Skeletal muscle cell (primary cell): ENCODE measurements at places on chromosomes 3 and 15.

DNA sequence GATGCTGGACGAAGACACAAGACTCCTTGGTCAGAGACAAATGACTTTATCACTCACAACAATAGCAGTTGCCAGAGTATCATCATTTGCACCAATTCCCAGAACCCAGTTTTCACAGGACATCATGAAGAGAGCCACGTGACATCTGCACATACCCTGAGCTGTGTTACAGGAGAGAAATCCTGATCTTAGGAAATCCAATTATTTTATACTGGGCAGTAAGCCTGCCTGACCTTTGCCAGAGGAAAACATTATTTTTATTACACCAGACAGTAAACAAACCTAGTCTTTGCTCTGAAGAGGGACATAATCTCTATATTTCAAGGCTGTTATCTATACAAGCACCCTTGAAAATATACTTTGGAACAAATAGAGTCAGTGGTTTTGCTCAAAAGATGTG, 77.4 kb downstream of the ZBBX start:
- no peak for DNase-seq

DNA sequence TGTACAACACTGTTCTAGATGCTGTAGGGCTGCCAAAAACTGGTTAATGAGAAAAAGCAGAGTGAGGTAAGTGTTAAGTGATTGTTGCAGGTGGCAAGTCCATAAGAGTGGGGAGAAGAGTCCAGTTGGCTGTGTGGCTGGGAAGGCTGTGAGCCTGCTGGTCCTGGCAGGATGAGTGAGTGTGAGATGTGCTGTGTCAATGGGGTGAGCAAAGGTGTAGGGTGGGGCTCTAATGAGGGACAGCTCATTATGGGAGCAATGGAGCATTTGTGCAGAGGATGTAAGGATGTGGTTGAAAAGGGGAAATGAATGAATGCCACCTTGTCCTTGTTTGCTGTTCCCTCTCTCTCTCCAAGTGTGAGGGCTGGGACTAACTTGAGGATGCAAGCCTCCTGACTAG, 145.3 kb upstream of the ROPN1 start:
- DNase-seq: no peak

GRCh38 chr15:48533982-48534381, 111.5 kb downstream of the FBN1 start:
- no peak for DNase-seq

DNA sequence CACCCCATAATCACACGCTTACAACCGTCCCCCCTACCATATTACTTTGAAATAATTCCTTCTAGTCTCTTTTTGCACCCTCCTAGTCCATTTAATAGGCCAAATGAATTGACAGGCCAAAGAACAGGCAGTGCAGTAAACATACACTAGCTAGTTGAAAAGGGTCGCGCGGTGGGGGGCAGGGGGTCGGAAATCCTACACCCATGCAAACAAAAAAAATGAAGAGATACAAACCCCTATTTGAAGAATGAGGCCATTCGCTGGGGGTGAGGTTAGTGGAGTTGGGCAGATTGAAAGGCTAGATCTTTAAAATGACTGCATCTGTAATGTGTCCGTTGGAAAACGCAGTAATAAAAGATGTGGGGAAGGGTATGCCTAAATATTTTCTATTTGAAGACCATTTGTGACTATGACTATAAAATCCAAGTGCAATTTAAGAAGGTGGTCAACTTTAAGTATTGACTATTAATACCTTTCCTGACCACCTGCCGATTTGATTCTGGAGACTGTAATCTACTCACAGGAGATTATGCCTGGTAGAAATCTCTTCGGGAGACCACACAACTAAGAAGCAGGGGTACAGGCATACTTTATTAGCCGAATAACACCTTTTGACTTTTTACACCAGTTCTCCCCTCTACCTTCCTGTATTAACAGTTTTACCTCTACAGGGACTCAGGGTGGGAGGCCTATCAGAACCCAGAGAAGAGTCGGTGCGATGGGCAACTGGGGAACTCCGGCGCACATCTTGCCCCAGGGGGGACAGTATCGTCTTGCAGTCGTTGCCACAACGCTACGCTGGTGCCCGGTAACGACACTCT, 762 bp upstream of the ARL6 start:
- DNase-seq: no peak

GRCh38 chr3:125433611-125434041, 58.5 kb upstream of the ZNF148 start:
- DNase-seq: no peak

DNA sequence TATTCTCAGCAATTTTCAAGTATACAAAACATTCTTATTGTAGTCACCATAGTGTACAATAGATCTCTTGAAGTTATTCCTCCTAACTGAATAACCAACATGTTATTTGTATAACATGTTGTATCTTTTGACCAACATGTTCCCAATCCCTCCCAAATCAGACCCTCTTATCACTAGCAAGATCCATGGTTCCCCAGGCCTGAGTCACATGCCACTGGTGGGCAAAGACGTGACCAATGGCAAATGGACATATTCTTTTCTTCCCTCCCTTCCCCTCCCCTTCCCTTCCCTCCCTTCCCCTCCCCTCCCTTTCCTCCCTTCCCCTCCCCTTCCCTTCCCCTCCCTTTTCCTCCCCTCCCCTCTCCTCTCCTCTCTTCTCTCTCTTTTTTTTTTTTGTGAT, 45.4 kb downstream of the AMOTL2 start:
- DNase-seq: no peak

DNA sequence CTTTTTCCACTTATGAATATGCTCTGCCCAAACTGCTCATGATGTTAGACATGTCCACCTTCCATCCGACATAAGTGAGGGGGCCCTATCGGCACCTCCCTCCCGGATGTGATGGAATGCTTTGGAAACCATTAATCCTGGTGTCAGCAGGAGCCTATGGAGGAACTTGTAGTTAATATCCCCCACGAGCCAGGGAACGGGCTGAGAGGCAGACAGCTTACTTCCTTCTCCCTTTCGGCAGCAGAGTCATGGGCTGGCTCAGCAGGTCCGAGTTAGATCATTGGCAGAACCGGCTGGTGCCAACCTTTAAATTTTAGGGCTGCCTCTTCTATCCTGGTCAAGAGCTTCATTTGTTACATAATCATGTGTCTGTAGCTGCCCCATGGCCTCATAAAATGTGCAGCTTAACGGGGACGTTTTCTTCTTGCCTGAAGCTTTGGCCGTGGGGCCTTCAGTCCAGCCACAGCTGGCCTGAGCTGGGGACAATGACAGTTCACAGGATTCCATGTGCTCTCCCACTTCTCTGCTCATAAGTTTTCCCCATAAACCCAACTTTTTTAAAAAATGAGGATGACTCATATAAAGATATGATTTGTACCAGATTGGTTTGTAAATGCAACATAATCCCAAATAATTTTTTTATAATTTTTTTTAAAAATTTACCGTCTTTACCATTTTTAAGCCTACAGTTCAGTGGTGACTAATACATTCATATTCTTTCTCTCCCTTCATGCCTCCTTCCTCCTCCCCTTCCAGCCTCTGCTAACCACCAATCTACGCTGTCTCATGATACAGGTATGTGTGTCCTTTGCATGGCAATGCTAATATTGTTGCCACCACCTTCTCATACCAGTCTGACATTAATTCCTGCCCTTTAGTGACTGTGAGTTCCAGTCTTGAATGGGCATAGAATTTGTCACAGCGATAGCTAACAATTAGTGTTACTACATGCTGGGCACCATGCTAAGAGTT, 62.2 kb upstream of the RGMA start:
- no peak for DNase-seq

GRCh38 chr3:95272781-95273180, 1209.9 kb downstream of the NSUN3 start:
- no peak for DNase-seq

GRCh38 chr3:120850381-120851295, 57.4 kb upstream of the STXBP5L start:
- no peak for DNase-seq

DNA sequence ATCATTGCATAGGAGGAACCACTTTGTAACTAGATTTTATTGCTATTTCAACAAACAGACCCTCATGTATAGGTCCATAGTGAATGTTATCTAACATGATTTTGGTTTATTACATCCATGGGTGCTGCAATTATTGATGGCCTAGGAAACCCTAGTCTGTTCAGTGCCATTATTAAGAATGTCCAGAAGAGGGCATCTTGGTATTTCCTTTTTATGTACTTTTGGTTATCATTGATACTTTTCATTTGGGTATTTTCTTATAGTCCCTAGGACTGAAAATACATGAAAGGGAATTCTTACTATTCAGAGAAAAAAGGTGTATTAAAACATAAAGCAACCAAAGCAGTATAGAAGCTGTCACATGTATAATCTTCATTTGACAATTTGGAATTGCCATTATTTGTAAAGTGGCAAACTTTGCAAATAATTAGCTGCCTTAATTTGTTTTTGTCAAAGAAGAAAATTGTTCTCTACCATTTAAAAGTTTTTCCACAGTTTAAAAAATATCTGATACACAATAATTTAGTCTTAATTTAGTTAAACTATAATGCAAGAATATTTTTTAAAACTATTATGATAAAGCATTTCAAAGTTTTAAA, 48.7 kb downstream of the CNOT10 start:
- DNase-seq: no peak

DNA sequence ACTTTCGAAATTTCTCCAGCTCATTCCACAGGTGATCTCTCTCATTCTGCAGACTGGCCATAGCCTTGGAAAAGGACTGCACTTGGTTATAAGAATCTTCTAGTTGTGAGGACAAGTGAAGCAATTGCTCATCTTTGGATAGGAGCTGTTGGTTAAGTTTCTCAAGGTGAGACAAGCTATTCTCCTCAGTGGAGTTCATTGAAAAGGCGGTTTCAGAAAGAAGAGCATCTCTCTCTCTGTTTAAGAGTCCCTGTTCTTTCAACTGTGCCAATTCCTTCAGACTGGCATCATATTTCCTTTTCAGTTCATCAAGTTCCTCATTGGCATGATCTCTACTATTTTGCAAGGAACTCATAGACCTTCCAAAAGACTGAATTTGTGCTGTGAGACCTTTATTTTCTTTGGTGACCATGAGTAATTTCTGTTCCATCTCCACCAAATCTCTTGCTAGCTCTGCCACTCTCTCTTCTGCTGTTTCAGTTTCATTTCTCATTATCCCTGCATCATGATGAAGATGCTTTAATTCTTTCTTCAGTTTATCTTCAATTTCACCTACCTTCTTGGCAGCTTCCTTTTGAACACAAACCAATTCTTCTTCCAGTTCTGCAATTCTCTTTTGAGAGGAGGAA, 30.2 kb upstream of the HCLS1 start:
- DNase-seq: no peak

DNA sequence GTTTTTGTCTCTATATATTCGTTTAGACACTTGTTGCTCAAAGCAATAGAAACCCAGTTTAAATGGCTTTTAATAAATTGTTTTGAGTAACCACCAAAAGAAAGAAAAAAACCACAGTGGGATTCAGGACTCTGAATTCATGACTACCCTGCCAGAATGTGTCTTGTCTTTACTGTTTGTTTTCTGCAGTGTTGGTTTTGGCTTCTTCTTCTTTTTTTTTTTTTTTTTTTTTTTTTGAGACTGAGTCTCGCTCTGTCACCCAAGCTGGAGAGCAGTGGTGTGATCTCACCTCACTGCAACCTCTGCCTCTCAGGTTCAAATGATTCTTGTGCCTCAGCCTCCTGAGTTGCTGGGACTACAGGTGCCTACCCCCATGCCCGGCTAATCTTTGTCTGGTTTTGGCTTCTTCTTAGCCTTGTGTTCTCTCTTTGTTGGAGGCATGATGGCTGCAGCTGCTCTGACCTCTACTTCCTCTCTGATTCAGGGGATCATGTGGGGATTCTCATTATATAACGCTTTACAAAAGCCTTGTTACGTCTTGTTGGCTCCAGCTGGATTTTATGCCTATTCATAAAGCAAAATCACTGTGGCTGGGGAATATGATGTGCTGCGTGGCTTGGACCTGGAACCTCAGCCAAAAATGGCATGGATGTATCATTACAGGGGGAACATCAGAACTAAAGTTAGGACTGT, 54.0 kb downstream of the PLS1 start:
- DNase-seq: no peak

- no peak for DNase-seq
These were observed 2.9 kb downstream of the PLEKHO2 start for GRCh38 chr15:64844576-64845145.

DNA sequence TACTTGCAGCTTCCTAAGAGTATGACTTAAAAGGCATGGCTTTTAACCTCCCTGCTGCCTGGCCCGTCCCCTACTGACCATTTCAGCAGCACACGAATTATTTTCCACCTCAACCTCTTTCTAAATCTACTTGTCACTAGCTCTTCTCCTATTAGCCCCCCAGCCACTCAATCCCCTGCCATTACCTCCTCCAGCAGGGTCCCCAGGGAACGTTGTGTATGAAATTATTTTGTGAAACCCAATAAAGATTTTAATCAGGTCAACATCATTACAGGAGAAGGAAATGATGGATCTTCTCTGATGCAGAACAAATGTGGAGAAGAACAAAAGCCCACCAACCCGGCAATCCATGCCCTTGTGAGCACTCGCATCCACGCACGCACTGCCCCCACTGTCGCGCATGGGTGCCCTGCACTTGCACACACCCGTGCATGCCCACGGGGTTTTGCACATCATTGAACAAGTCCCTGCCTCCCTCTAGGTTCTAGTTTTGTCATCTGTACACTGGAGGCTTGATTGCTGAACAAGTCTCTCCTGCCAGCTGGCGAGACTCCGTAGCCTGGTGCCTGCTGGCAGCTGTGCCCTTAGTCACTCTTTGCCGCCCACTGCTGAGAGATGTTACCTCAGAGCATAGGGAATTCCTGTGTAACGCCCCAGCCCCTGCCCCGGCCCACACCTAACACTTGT, 51.6 kb downstream of the LINGO1 start:
- DNase-seq: no peak

DNA sequence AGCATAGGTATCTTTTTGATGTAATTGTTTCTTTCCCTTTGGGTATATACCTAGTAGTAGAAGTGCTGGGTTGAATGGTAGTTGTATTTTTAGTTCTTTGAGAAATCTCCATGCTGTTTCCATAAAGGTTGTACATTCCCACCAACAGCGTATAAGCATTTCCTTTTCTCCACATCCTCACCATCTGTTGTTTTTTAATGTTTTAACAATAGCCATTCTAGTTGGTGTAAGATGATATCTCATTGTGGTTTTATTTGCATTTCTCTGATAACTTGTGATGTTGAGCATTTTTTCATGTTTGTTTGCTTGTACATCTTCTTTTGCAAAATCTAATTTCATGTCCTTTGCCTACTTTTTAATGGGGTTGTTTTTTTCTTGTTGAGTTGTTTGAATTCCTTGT, 80.0 kb upstream of the TMC3 start:
- DNase-seq: no peak

DNA sequence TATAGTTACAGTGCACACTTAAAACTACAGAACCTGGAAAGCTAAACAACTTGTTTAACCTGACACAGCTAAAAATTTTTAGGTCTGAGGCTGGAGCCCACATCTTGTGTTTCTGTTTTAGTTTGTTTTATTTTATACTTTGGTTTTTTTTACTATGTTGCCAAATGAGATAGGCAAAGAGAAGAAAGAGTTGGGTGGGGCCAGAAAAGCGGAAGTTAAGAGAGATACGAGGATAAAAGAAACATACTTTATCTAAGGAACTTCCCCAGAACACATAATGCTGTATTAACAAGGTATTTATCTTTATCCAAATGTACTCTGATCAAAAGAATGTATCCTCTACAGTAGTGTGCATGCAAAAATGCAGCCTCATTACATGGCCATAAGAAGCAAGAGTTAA, 1145.7 kb downstream of the EPHA3 start:
- no peak for DNase-seq
